Esophagus squamous epithelium (tissue), 5 donors: ENCODE measurements at places on chromosomes 2 and 18.
A peak's percentile ranks its signal among the peaks of the same experiment; 100 is the strongest.

- no peaks in the 10 kb centered on the region for H3K4me1 ChIP-seq
- H3K27me3 ChIP-seq = no peaks in the 10 kb centered on the region
- no peaks in the 10 kb centered on the region for H3K36me3 ChIP-seq
- DNase-seq = no peak
- H3K27ac ChIP-seq = no peak overlapping the region
- no peak overlapping the region for H3K4me3 ChIP-seq
Measured at GRCh38 chr2:223930103-223930976, 14.8 kb downstream of the WDFY1 start.

GRCh38 chr2:208608122-208608835 lies 201.7 kb downstream of the PTH2R start:
- H3K4me1 ChIP-seq = no peaks in the 10 kb centered on the region
- no peaks in the 10 kb centered on the region for H3K36me3 ChIP-seq
- H3K27me3 ChIP-seq = no peaks in the 10 kb centered on the region
- DNase-seq = no peak

GRCh38 chr2:109170645-109171044 lies 41.6 kb downstream of the SH3RF3 start:
- peak overlapping the region; percentile 31 for H3K27ac ChIP-seq
- H3K4me1 ChIP-seq = peaks cover 27% of the 10 kb centered on the region
- H3K4me3 ChIP-seq = no peak overlapping the region
- no peaks in the 10 kb centered on the region for H3K27me3 ChIP-seq
- H3K36me3 ChIP-seq = no peaks in the 10 kb centered on the region
- DNase-seq = no peak

GRCh38 chr2:98294711-98295110 lies 51.5 kb upstream of the CNGA3 start:
- H3K4me1 ChIP-seq = no peaks in the 10 kb centered on the region
- H3K36me3 ChIP-seq = no peaks in the 10 kb centered on the region
- no peak overlapping the region for H3K27ac ChIP-seq

GRCh38 chr2:189232759-189233406 lies 53.3 kb upstream of the COL5A2 start:
- no peaks in the 10 kb centered on the region for H3K36me3 ChIP-seq
- DNase-seq = no peak
- no peaks in the 10 kb centered on the region for H3K27me3 ChIP-seq
- H3K4me3 ChIP-seq = no peak overlapping the region
- H3K4me1 ChIP-seq = no peaks in the 10 kb centered on the region

DNA sequence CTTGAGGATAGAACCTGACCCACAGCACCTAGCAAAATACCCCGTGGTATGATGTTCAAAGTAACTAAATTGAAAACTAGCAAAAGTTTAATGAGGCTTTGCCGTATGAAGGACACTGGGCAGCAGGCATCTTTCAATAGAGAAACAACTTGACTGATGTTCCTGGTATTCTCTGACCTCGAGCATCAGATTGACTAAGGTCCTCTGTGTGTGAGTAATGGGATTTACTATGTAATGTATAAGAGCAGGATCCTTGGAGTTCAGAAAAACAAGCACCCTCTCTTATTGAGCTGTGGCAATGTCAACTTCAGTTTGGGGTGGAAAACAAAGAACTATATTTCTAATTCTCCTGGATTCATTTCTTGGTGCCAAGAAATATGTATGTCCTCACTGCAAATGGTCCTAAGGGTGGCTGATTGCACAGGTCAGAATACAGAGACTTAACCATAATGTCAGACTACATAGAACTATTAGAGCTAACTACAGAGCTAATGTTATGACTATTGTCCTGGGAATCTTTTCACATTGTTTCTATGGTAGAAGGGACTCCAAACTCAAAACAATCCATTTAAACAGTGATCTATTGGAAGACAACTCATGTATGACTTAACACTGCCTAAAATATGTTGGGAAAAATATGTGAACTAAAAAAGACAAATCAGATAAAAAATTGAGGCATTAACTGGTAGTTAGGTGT lies 4.4 kb downstream of the TNFAIP6 start:
- H3K4me3 ChIP-seq = no peak overlapping the region
- DNase-seq = no peak
- H3K4me1 ChIP-seq = no peaks in the 10 kb centered on the region
- H3K27ac ChIP-seq = no peak overlapping the region
- no peaks in the 10 kb centered on the region for H3K36me3 ChIP-seq

DNA sequence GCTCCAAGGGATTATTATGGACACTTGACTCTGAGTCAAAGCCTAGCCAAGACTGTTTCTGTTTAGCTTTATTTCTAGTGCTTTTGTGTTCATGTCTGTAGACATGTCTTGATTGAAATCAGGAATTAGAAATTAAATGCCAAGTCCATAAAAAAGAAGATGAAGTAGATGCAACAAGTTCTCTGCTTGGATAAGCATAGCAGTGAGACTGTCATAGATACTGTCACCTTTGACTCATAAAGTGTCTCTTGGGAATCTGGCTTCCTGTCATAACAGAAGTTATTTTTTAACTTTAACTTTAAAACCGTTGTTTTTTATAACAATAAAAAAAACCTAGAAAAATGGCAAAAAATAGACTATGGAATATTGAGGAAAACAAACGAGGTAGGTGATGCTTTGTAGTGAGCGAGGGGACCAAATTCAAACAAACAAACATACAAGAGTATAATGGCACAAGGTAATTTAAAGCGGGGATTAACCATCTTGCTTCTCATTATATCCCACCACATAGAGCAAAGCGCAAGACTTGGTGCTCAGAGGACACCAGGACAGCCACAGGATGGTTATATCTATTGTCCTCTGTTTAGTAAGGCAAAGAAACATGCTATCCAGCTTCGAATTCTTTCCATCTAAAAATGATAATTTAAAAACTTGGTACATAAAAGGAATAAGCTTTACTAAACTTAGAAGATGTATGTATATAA lies 64.6 kb downstream of the CD226 start:
- no peaks in the 10 kb centered on the region for H3K36me3 ChIP-seq
- H3K4me1 ChIP-seq = no peaks in the 10 kb centered on the region
- H3K4me3 ChIP-seq = no peak overlapping the region
- DNase-seq = no peak

- H3K36me3 ChIP-seq = no peaks in the 10 kb centered on the region
- no peak for DNase-seq
- no peak overlapping the region for H3K4me3 ChIP-seq
- H3K27me3 ChIP-seq = no peaks in the 10 kb centered on the region
- no peaks in the 10 kb centered on the region for H3K4me1 ChIP-seq
Measured at GRCh38 chr18:72444111-72444797, 99.9 kb downstream of the CBLN2 start.

DNA sequence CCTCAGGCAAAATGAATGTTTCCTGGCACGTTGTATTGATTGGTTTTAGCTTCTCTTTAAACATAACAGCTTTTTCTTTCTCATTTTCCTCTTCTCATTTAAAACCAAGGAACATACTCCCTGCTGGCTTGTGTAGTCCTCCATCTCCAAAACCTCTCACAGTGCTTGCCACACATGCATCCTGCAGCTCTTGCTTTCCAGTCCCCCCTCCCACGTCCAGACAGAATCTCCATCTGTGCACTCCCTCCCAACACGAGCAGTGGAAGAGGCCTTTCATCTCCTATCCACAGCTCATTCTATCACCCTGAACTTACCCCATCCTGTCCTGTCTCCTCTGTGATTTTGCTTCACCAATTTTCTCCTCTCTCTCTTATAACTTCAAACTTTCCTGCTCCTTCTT lies 99.6 kb upstream of the THSD7B start:
- DNase-seq = no peak
- no peak overlapping the region for H3K27ac ChIP-seq
- no peaks in the 10 kb centered on the region for H3K36me3 ChIP-seq
- no peak overlapping the region for H3K4me3 ChIP-seq

DNA sequence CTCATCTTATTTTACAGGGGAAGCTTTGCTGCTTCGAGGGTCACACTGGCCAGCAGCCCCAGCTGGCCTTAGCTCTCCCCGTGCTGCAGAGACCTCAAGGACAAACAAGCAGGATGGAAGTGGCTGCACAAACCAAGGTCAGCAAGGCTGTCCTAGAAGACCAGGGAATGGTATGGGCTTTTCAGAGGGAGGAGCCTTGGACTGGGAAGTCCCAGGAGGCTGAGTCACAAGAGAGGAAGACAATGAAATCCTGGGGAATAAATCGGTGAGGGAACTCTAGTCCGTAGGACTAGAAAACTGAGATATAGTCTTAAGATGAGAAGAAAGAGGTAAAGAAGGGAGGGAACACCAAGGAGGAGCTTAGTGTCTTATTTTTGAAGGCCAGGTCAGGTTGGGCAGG lies 15.7 kb downstream of the CREG2 start:
- H3K4me3 ChIP-seq = no peak overlapping the region
- no peak for DNase-seq
- H3K36me3 ChIP-seq = no peaks in the 10 kb centered on the region
- H3K27ac ChIP-seq = no peak overlapping the region

DNA sequence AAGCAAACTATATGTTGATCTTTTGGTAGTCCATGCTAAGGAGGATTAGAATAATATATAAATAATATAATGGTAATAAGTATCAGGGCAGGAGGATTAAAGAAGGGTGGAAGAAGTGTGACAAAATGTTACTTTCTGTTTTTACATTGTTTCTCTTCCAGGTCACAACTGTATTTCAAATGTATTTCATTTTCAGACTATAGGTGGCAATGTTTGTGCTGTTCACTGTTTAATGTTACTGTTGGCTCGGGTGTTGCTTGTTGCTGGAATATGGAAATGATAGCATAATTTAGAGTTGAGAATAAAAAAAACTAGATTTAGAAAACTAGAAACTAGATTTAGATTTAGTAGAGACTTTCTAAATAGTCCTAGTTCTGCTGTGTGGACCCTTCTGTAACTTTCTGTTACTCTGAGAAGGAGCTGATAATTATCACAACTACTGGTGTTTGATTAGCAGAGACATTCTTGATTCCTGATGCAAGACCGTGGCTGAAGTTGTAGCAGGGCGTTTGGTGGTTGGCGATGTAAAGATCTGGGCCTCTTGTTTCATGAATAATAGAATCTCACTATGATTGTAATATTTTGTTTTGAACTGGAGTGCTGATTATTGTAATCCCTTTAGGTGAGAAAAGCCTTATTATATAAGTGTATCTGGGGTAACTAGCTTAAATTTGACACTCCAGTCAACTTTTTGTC lies 7.9 kb downstream of the NEDD4L start:
- no peak overlapping the region for H3K4me3 ChIP-seq
- DNase-seq = no peak
- H3K4me1 ChIP-seq = peaks cover 17% of the 10 kb centered on the region
- H3K27ac ChIP-seq = no peak overlapping the region
- no peaks in the 10 kb centered on the region for H3K36me3 ChIP-seq
- H3K27me3 ChIP-seq = no peaks in the 10 kb centered on the region

GRCh38 chr18:8747440-8747937 lies 42.1 kb downstream of the MTCL1 start:
- DNase-seq = no peak
- no peak overlapping the region for H3K27ac ChIP-seq
- no peaks in the 10 kb centered on the region for H3K36me3 ChIP-seq
- peaks cover 27% of the 10 kb centered on the region for H3K4me1 ChIP-seq
- H3K27me3 ChIP-seq = no peaks in the 10 kb centered on the region
- H3K4me3 ChIP-seq = no peak overlapping the region

DNA sequence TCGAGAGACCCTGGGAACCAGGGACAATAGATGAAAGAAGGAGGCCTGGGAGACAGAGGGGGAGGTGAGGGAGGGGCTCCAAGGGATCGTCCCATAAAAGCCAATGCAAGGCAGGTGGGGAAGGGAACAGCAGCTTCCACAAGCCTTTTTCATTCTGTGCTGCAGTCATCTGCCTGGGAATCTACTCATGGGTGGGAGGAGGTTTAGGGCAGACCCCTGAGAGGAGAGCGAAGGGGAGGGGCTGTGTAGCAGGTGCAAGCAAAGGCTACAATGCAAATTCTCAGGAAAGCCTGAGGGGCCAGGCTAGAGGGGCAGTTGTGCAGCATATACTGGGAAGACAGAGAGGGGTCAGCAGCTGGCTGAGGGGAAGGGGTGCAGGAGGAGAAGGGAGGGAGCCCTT lies 135.4 kb downstream of the SETBP1 start:
- no peaks in the 10 kb centered on the region for H3K36me3 ChIP-seq
- no peak overlapping the region for H3K27ac ChIP-seq
- peaks cover 6% of the 10 kb centered on the region for H3K4me1 ChIP-seq

- H3K4me3 ChIP-seq = no peak overlapping the region
- no peak for DNase-seq
- H3K36me3 ChIP-seq = no peaks in the 10 kb centered on the region
- H3K4me1 ChIP-seq = peaks cover 25% of the 10 kb centered on the region
Measured at GRCh38 chr2:66559672-66560071, 124.7 kb downstream of the MEIS1 start.

- no peaks in the 10 kb centered on the region for H3K4me1 ChIP-seq
- no peak overlapping the region for H3K4me3 ChIP-seq
- no peak overlapping the region for H3K27ac ChIP-seq
- no peaks in the 10 kb centered on the region for H3K27me3 ChIP-seq
- no peaks in the 10 kb centered on the region for H3K36me3 ChIP-seq
Measured at GRCh38 chr2:153963256-153963655, 91.5 kb downstream of the GALNT13 start.

- H3K36me3 ChIP-seq = no peaks in the 10 kb centered on the region
- peaks cover 19% of the 10 kb centered on the region for H3K27me3 ChIP-seq
- H3K4me3 ChIP-seq = no peak overlapping the region
- DNase-seq = no peak
- H3K4me1 ChIP-seq = peaks cover 14% of the 10 kb centered on the region
- no peak overlapping the region for H3K27ac ChIP-seq
Measured at GRCh38 chr2:26168785-26169184, 4.1 kb upstream of the GAREM2 start.

- no peak overlapping the region for H3K27ac ChIP-seq
- no peaks in the 10 kb centered on the region for H3K27me3 ChIP-seq
- DNase-seq = no peak
- H3K4me3 ChIP-seq = no peak overlapping the region
Measured at GRCh38 chr2:218392891-218393462, 6.7 kb upstream of the CTDSP1 start.

DNA sequence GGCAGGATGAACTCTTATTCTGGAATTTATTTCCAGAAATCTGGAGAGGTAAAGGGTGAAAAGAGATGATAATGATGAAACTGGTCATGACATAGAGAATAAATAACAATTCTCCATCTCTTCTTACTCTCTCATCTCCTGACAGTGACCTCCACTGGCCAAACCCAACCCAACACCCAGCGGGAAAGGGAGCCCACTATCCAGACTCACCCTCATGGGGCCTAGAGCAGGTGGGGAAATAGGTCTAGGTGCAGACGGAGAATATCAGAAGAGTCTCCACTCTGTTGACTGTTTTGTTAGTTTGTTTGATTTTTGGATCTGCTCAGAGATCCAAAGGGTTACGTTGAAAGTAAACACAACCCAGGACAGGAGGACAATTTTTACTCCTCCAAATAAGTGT lies 263.2 kb upstream of the PARD3B start:
- H3K36me3 ChIP-seq = no peaks in the 10 kb centered on the region
- H3K4me3 ChIP-seq = no peak overlapping the region
- H3K27me3 ChIP-seq = no peaks in the 10 kb centered on the region
- DNase-seq = no peak
- H3K4me1 ChIP-seq = no peaks in the 10 kb centered on the region

GRCh38 chr2:84925724-84926376 lies 20.4 kb downstream of the TMSB10 start:
- peaks cover 38% of the 10 kb centered on the region for H3K4me1 ChIP-seq
- H3K27ac ChIP-seq = peak overlapping the region; percentile 76
- H3K27me3 ChIP-seq = no peaks in the 10 kb centered on the region
- H3K36me3 ChIP-seq = no peaks in the 10 kb centered on the region
